GM13977 (cell line): ENCODE measurements at places on chromosomes 4 and X.

DNA sequence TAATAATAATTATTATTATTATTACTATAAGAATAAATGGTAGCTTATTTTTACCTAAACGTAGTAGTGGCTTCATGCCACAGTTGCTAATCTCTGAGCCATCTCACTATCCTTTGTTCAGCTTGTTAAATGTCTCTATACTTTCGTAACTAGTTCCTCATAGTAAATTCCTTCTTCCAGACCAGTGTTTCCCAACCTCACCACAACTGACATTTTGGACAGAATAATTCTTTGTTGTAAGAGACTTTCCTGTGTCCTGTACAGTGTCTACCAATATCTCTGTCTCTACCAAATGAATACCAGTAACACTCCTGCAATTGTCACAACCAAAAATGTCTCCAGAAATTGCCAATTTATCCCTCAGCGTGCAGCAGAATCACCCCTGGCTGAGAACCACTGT is 1040.9 kb downstream of the DMD start:
- no peak for DNase-seq

DNA sequence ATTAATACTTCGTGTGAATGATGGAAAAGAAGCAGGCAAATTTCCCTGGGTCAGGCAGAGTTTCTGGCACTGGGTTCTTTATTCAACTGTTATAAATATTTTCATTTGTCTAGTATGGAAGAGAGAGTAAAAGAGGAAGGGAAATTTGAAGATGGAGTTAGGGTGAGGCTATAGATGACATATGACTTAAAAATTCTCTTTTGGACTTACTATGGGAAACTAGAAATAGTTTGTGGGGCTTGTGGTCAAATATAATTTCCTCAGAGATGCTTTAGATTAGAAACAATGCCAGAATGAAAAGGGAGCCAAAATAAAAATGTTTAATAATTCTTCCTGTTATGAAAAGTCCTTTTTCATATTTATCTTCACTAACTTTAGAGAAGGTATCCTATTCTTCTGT is 103.2 kb downstream of the GC start:
- DNase-seq: no peak

DNA sequence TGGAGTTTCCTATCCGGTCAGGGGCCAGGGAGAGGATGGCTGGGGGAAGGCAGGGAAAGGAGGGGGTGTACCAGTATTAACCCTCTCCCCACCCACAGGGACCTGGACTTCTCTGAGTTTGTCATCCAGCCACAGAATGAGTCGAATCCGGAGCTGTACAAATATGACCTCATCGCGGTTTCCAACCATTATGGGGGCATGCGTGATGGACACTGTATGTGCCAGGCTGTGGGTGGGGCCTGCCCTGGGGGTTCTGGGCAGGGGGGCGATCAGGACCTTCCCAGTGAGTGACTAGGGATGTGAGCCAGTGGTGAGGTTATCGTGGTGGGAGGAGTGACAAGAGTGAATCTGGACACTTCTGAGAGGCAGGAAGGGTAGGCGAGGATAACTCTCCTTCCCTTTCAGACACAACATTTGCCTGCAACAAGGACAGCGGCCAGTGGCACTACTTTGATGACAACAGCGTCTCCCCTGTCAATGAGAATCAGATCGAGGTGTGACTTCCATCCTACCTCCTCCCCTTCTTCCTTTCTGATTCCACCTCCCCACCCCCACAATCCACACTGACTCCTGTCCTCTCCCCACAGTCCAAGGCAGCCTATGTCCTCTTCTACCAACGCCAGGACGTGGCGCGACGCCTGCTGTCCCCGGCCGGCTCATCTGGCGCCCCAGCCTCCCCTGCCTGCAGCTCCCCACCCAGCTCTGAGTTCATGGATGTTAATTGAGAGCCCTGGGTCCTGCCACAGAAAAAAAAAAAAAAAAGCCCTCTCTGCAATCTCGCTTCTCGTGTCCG is 14.6 kb downstream of the USP11 start:
- DNase-seq: no peak

- no peak for DNase-seq
Observed at GRCh38 chrX:136867518-136867917, 13.0 kb downstream of the RBMX start.

DNA sequence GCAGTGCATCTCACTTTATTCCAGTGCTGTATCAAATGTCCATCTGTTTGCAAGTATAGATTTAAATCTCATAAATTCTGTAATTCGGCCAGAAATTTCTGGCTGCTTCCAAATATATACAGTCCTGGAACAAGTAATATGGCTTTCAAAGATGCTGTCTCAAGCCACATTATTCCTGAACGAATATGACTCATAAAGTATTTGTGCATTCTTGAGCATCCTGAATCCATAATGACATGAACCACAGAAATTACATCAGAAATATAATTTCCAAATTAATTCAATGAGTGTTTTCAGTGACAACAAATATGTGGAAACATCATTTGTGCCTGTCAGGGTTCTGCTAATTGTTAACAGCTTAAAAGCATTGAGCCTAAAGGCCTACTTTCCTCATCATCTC is 140.9 kb upstream of the HPGD start:
- no peak for DNase-seq

GRCh38 chr4:14850455-14851097 is 151.7 kb upstream of the CPEB2 start:
- no peak for DNase-seq

- DNase-seq: no peak
Observed at GRCh38 chr4:11489453-11490083, 60.9 kb upstream of the HS3ST1 start.
